ENCODE measurements at places on chromosomes 7 and 10. TPM values are rescaled to one million over a fixed set of nuclear protein-coding genes. Genes with fewer than 3 reads are reported as not detected.

The MYH16 gene
- not detected for total RNA-seq

GRCh38 chr7:128389085-128389617 is 20.6 kb downstream of the IMPDH1 start:
- peaks cover 6% of the 10 kb centered on the region for H3K36me3 ChIP-seq
- no peaks in the 10 kb centered on the region for H3K4me1 ChIP-seq
- no peak overlapping the region for H3K27ac ChIP-seq
- no peak overlapping the region for H3K4me3 ChIP-seq
- DNase-seq: no peak

DNA sequence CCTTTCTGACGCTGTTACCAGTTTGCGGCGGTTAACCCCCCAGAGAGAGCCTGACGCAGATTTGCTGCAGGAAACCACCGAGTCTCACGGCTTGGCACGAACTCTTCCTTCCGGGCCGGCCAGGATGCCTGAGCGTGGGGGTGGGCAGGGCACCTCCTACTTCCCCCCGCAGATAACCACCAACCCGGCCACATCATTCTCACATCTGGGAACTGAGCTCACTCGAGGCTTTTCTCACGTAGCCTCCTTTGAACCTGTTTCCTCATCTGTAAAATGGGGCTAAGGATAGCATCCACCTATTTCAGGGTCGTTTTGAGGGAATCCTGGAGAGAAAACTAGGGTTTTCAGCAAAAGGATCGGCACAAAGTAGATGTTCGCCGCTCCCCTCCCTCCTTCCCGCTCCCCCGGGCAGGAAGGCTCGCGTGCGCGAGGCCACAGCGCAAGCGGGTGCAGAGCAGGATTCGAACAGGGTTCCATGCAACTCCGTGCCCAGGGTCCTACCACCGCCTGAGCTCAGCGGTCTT is 23.6 kb downstream of the DDIT4 start:
- peaks cover 5% of the 10 kb centered on the region for H3K4me1 ChIP-seq
- H3K27me3 ChIP-seq: no peaks in the 10 kb centered on the region
- peak; percentile 82 for DNase-seq
- peak overlapping the region; percentile 94 for H3K27ac ChIP-seq
- no peaks in the 10 kb centered on the region for H3K36me3 ChIP-seq

- H3K27me3 ChIP-seq: no peaks in the 10 kb centered on the region
- no peaks in the 10 kb centered on the region for H3K36me3 ChIP-seq
These were observed 473 bp downstream of the PPP1R9A start for GRCh38 chr7:94907811-94908322.

DNA sequence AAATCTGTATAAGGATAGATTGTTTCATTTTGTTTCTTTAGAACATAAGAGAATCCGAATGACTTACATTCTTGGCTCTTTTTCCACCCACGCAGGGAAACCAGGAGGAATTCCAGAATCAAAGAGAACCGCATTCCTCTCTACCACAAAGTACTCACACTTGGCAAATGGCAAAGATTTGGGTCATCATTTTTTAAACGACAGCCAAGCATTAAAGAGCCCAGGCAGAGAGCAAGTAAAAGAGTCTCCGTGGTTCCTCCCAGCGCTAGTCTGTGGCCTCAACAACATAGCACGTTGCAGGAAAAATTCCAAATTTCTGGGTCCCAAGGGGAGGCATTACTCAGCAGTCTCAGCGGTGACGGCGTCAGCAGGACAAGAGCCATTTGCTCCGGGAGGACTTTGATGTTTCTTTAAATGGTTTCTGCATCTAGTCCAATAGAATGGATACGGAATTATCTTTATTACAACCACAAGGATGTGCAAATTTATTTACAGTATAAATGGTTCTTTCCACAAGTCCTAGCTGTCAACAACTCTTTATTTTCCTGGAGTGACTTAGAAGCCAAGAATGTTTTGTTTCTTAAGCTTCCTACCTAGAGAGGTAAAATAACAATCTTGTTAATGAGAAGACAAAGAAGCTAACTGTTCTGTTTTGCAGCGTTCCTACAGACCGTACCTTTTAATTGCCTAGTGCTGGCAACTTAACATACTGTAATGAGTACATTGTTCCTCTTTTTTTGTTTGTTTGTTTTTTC is 232.5 kb downstream of the SKIDA1 start:
- no peak overlapping the region for H3K27ac ChIP-seq
- DNase-seq: peak; percentile 34
- H3K27me3 ChIP-seq: no peaks in the 10 kb centered on the region
- no peaks in the 10 kb centered on the region for H3K4me1 ChIP-seq
- no peak overlapping the region for H3K4me3 ChIP-seq
- H3K36me3 ChIP-seq: no peaks in the 10 kb centered on the region

- H3K27me3 ChIP-seq: no peaks in the 10 kb centered on the region
- H3K4me3 ChIP-seq: no peak overlapping the region
- no peak for DNase-seq
- no peak overlapping the region for H3K27ac ChIP-seq
These were observed 112.1 kb downstream of the MDFIC start for GRCh38 chr7:115033917-115034459.

GRCh38 chr7:132519936-132520335 is 56.3 kb downstream of the PLXNA4 start:
- no peak overlapping the region for H3K27ac ChIP-seq
- no peaks in the 10 kb centered on the region for H3K36me3 ChIP-seq
- no peaks in the 10 kb centered on the region for H3K27me3 ChIP-seq
- H3K4me3 ChIP-seq: no peak overlapping the region
- DNase-seq: no peak

All from colonic mucosa (tissue), 4 donors.